ENCODE measurements at places on chromosomes 16 and 17.

DNA sequence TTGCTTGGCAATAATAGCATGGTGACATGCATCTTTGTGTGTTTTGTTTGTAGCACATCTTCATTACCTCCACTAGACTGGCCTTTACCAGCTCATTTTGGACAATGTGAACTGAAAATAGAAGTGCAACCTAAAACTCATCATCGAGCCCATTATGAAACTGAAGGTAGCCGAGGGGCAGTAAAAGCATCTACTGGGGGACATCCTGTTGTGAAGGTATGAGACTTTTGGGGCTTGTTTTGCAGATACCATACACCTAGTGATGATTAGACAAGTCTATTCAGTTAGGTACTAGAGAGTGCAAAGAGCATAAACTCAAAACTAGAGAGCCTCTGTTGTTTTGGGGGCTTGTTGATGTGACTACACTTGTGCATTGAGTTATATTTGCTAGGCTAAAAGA is 41.2 kb downstream of the NFATC3 start:
- no peak for DNase-seq

GRCh38 chr17:8186787-8187516 is 3.0 kb downstream of the BORCS6 start:
- DNase-seq, result no peak

DNA sequence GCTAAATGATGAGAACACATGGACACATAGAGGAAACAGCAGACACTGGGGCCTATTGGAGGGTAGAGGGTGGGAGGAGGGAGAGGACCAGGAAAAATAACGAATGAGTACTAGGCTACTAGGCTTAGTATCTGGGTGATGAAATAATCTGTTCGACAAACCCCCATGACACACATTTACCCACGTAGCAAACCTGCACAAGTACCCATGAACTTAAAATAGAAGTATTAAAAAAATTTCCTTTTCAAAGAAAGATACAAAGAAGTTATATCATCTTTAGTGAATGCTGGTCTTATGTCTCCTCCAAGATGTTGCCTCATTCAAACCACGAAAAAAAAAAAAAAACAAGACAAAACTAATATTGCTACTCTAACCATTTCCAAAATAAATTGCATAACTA is 31.7 kb downstream of the MBTD1 start:
- DNase-seq, result no peak

DNA sequence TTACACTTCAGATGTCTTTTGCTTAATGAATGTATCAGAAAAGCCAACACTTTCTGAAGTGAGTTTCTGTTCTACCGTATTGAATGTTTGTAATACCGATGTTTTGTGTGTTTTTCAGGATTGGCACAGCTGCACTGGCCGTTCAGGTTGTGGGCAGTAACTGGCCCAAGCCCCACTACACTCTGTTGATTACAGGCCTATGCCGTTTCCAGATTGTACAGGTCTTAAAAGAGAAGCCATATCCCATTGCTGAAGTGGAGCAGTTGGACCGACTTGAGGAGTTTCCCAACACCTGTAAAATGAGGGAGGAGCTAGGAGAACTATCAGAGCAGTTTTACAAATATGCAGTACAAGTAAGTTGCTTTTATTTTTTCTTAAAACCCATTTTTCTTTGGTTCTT is 4.7 kb upstream of the ABCC11 start:
- DNase-seq, result no peak

DNA sequence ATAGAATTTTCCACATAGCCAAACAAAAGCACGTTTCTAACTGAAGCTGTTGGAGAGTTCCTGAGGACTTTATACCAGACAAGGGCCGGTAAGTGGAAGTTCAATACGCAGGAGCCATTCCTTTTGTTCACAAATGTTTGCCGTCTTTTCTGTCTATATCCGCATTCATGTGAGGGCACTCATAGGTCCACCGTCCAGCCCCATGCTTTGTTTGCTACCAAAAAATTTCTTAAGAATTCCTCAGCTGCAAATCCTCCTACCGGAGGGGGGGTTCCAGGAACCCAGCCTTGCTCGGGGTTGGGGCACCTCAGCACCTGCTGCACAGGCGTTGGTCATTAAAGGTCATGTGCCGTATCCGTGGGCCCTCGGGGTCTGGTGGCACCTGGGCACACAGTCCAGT is 276.8 kb downstream of the SEC14L1 start:
- DNase-seq, result no peak

GRCh38 chr17:14389681-14390080 is 88.8 kb downstream of the HS3ST3B1 start:
- no peak for DNase-seq

GRCh38 chr16:68242926-68243858 is 2.0 kb upstream of the PLA2G15 start:
- DNase-seq, result no peak

- DNase-seq, result no peak
These were observed 151.0 kb downstream of the SHISA9 start for GRCh38 chr16:13052431-13052830.

GRCh38 chr16:77213542-77214106 is 14.4 kb downstream of the SYCE1L start:
- DNase-seq, result no peak

DNA sequence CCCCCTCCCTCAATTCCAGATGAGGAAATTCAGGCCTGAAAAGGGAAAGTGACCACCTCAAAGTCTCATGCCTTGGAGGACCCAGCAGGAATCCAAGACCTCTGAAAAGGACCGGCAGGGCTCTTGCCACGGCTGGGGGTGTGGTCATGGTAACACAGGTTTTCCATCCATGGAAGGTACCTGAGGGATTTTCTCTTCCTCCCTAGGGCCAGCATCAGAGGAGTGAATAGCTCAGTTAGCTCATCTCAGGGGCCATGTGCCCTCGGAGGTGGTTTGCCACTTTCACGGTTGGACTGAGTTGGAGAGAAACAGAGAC is 1.3 kb downstream of the CIITA start:
- no peak for DNase-seq

- no peak for DNase-seq
These were observed 8.9 kb downstream of the COPZ2 start for GRCh38 chr17:48028736-48029135.

GRCh38 chr16:56709443-56710040 is 20.4 kb upstream of the NUP93 start:
- DNase-seq, result no peak

All from esophagus squamous epithelium (tissue), 5 donors.